Spleen (tissue), 13 donors: ENCODE measurements at places on chromosomes 1 and 21. TPM values are rescaled to one million over a fixed set of nuclear protein-coding genes. Genes with fewer than 3 reads are reported as not detected.

FMO3 gene
- not detected for total RNA-seq

ZMPSTE24 gene
- 25.2 TPM for total RNA-seq

OLIG2 gene
- not detected for total RNA-seq

HSPB7 gene
- 1.5 TPM for total RNA-seq
